ENCODE measurements at places on chromosomes 16 and 17. TPM values are rescaled to one million over a fixed set of nuclear protein-coding genes. Genes with fewer than 3 reads are reported as not detected.
A peak's percentile ranks its signal among the peaks of the same experiment; 100 is the strongest.

Gene TM4SF5
- total RNA-seq, result not detected

- no peaks in the 10 kb centered on the region for H3K27me3 ChIP-seq
- peak; percentile 25 for DNase-seq
- peaks cover 1% of the 10 kb centered on the region for H3K36me3 ChIP-seq
- peak overlapping the region; percentile 89 for H3K4me3 ChIP-seq
Measured at GRCh38 chr17:68289936-68290267, 1.0 kb downstream of the SLC16A6 start.

GRCh38 chr17:27817731-27818130 lies 17.4 kb upstream of the NOS2 start:
- no peak overlapping the region for H3K4me3 ChIP-seq
- H3K36me3 ChIP-seq, result peaks cover 1% of the 10 kb centered on the region
- H3K4me1 ChIP-seq, result no peaks in the 10 kb centered on the region
- DNase-seq, result no peak

DNA sequence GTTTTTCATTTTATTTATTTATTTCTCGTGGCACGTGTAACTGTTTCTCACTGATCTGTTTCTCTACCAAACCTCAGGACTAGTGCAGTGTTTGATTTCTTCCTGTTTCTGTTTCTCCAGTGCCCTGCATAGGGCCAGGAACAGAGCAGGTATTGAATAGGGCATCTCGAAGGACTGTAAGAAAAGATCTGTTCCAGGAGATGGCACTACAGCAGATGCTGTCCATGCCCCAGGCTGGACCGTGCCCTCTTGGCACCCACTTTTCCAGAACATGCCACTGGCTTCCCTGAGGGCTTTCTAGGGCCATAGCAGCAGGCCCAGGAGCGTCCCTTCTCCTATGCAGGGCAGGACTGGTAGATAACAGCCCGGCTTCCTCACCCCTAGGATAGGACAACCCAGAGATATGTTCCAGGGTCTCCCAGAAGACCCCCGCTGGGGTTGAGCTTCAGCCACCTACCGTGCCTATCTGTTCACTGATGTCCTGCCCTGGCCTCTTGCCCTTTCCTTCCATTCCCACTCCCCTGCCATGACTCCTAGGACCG lies 4.4 kb downstream of the SNX20 start:
- peaks cover 42% of the 10 kb centered on the region for H3K4me1 ChIP-seq
- H3K36me3 ChIP-seq, result peaks cover 57% of the 10 kb centered on the region
- H3K27ac ChIP-seq, result peak overlapping the region; percentile 62

Gene TP53TG3F
- total RNA-seq, result not detected

DNA sequence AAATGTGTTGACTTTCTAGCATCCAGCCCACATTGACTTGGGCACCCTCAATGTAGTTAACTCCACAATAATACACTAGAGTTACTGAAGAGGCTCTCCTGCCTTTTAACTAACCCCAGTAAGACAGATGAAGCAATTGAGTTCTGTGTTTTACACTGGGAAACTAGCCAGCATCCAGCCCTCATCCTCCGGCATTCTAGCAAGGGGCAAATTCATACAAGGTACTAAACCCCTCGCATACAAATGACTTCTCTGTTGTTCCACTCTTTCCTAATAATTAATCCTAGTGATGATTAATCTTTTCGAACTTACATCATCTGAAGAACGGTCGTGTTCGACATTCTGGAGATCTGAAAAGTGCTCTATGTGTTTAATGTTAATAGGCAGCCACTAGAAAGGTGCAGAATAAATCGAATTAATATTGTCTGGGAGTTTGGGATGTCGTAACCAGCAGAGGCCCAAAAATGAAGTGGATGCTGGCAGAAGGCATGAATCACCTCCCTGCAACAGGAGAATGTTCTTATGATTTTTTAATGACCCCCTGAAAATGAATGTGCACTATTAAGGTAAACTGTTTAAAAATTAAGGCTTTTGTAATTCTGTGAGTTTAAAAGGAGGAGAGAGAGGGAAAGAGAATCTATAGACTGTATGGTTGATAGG lies 249.4 kb downstream of the SNX29 start:
- H3K4me1 ChIP-seq, result peaks cover 19% of the 10 kb centered on the region
- DNase-seq, result no peak
- H3K4me3 ChIP-seq, result no peak overlapping the region
- no peaks in the 10 kb centered on the region for H3K36me3 ChIP-seq

- H3K27ac ChIP-seq, result no peak overlapping the region
- peaks cover 9% of the 10 kb centered on the region for H3K27me3 ChIP-seq
- H3K36me3 ChIP-seq, result peaks cover 11% of the 10 kb centered on the region
- H3K4me1 ChIP-seq, result peaks cover 7% of the 10 kb centered on the region
- H3K4me3 ChIP-seq, result no peak overlapping the region
- DNase-seq, result no peak
Measured at GRCh38 chr16:90043526-90043925, 24.3 kb upstream of the DBNDD1 start.

Gene TBC1D3I
- total RNA-seq, result not detected

- peaks cover 29% of the 10 kb centered on the region for H3K36me3 ChIP-seq
- peaks cover 2% of the 10 kb centered on the region for H3K4me1 ChIP-seq
- peak; percentile 68 for DNase-seq
- no peak overlapping the region for H3K27ac ChIP-seq
- H3K27me3 ChIP-seq, result no peaks in the 10 kb centered on the region
Measured at GRCh38 chr17:13002761-13003453, 14.9 kb downstream of the ELAC2 start.

DNA sequence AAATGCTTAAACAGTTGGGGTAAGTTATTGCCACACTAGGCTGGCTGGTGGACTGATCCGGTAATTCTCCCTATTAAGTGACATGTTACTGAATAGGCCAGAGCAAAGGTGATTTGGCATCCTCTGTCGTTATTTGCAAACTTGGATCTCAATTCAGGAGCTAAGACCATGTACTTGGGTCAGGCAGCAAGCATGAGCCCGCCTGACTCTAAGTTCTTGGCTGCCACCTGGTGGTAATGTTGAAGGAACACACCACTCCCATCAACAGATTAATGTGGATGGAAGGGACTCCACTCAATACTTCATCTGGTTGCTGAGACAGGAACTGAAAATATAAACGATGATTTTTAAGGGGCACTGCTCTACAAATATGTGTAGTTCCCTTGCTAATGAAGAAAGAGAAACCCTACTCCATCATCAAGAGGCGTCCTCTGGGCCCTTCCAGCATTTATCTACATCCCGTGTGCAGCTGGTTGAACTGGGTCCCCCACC lies 70.8 kb downstream of the EMP2 start:
- no peak overlapping the region for H3K27ac ChIP-seq
- no peak overlapping the region for H3K4me3 ChIP-seq
- no peaks in the 10 kb centered on the region for H3K27me3 ChIP-seq

GRCh38 chr16:85550953-85551924 lies 61.9 kb upstream of the GSE1 start:
- no peaks in the 10 kb centered on the region for H3K27me3 ChIP-seq
- no peak overlapping the region for H3K4me3 ChIP-seq
- peaks cover 3% of the 10 kb centered on the region for H3K36me3 ChIP-seq
- no peak for DNase-seq

DNA sequence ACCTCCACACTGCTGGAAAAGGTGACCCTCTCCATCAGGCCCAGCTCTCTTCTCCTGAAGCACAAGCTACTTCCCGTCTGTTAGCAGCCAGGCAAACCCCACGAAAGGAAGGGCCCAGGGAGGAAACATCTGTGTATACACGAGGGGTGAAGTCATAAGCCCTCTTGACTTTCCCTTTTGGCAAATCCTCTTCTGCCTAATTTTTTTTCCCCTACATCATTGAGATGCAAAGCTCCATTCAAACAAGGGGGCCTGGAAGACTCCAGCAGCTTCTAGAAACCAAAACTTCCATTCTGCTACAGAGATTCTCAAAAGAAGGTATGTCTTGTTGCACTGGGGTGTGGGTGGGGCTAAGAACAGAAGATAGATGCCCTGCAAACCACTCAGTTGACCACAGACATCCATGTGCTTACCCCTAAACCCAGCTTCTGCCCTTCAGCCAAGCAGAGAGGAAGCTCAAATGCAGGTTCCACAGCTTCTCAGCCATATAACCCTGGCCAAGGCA lies 145.6 kb upstream of the RCVRN start:
- no peak for DNase-seq
- no peaks in the 10 kb centered on the region for H3K27me3 ChIP-seq
- no peaks in the 10 kb centered on the region for H3K4me1 ChIP-seq
- no peaks in the 10 kb centered on the region for H3K36me3 ChIP-seq

- H3K36me3 ChIP-seq, result no peaks in the 10 kb centered on the region
- no peak overlapping the region for H3K27ac ChIP-seq
- no peaks in the 10 kb centered on the region for H3K4me1 ChIP-seq
- DNase-seq, result no peak
Measured at GRCh38 chr17:21742326-21742725, 50.0 kb downstream of the KCNJ18 start.

DNA sequence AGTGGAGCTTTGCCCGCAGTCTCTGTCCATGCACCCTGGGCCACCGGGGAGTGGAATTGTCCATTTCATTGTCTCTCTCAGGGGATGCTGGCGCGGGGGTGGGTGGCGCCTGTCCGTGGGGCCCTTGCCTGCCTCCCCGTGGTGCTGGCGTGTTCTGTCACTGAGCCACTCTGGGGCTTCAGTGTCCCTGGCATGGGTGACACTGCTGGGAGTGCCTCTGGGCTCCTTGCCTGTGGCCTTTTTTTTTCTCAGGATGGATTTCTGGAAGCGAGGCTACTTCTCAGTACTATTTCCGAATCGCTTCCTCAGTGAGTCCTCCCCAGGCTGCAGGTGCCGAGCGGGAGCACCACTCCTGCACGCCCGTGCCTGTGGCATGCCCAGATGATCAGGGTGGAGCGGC lies 55.0 kb downstream of the PDPK1 start:
- peaks cover 18% of the 10 kb centered on the region for H3K36me3 ChIP-seq
- no peak overlapping the region for H3K27ac ChIP-seq
- H3K4me1 ChIP-seq, result peaks cover 26% of the 10 kb centered on the region
- no peak overlapping the region for H3K4me3 ChIP-seq
- no peaks in the 10 kb centered on the region for H3K27me3 ChIP-seq

DNA sequence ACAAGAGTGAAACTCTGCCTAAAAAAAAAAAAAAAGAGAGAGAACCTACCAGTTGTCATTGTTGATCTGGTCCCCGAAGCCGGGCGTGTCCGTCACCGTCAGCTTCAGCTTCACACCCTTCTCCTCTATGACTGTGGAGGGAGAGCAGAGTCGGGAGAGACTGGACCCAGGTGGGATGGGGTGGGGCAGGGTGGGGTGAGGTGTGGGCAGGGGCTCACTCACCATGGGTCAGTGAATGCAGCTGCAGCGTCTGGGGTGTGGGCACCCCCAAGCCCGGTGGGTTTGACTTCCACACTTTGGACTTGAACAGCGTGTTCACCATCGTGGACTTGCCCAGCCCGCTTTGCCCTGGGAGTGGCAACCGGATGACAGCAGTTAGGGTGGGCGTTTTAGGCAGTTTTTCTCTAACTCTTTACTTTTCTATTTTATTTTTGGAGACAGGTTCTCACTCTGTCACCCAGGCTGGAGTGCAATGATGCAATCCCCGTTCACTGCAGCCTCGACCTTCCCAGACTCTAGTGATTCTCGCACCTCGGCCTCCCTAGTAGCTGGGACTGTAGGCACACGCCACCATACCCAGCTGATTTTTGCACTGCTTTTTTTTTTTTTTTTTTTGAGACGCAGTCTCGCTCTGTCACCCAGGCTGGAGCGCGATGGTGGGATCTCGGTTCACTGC lies 2.2 kb downstream of the SEPTIN12 start:
- H3K36me3 ChIP-seq, result no peaks in the 10 kb centered on the region
- no peak for DNase-seq
